ENCODE measurements at places on chromosomes 3 and 15.

- no peak for DNase-seq
Observed at GRCh38 chr3:117606866-117607265, 897.3 kb downstream of the TUSC7 start.

GRCh38 chr3:13872451-13872850, 7.4 kb downstream of the WNT7A start:
- no peak for DNase-seq

- no peak for DNase-seq
Observed at GRCh38 chr15:36525430-36525829, 54.0 kb upstream of the CDIN1 start.

GRCh38 chr3:139561959-139562676, 22.6 kb upstream of the RBP1 start:
- DNase-seq = no peak

DNA sequence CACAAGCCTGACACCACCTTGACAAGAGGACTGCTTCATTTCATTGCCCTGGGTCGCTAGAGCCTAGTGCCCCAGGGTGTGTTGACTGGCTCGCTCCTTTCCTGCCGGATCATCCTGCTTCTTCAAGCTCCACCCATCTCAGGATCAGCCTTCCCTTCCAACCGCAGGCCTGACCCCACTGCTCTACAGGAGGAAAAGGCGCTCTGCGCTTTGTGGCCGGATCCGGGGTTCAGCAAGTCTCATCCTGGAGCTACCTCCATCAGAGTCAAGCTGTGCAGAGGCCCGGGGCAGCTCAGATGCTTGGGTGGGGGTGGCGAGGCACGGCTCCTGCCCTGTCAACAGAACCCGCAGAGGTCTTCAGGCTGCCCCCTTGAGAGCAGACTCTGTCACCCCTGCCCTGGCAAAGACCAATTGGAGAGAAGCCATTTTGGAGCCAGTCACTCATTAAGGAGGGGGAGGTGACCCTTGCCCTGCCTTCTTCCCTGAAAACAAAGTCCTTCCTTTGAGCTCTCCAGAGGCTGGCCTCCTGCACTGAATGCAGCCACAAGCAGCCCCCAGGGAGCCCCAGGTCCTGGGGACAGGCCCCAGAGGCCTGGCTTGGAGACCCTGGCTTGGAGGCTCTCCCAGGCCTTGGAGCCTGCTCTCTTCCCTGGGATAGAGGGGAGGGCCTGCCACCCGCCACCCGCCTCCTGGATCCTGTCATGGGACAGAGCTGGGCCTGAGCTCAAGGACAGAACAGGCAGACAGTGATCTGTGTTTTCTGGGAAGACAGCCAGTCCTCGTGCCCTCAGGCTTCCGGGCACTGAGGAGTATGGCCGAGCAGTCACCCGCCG, 80.3 kb downstream of the CPN2 start:
- no peak for DNase-seq

DNA sequence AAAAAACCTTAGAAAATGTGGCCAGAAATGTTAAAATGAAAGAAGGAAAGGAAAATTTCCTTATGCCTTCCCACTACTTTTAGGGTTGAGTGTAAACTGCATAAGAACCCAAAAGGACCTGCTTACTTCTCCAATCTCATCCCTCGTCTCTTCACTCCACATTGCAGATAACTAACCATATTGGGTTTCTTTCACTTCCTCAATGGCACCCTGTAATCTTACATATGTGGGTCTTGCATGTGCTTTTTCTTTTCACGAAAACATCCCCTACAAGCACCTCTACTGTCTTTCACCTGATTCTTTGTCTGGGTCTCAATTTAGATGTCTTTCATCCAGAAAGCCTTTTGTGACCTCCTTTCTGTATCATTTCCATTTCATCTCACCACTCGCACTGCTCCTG, 23.1 kb downstream of the EOMES start:
- DNase-seq = no peak

DNA sequence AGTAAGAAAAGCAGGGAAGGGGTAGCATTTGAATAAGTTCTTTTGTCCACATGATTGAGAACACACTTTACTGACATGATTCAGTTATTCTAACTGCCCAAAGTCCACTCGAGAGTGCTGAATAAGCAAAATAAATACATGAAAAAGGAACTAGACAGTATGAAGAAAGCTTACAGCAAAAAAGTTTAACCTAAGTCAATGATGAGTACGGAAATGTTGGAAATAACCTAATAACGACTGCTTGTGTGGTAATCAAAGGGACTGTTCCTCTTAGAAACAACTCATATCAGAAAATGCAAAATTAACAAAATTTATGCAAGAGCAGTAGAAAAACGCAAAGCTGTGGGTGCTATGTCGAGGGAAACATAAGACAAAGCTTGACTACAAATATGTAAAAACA, 36.6 kb downstream of the DMXL2 start:
- no peak for DNase-seq

GRCh38 chr15:25094519-25094918, 139.7 kb downstream of the SNRPN start:
- DNase-seq = no peak

- DNase-seq = no peak
Observed at GRCh38 chr3:16618721-16619120, 13.5 kb upstream of the DAZL start.

GRCh38 chr3:142226474-142226873, 1.1 kb upstream of the GK5 start:
- DNase-seq = no peak

DNA sequence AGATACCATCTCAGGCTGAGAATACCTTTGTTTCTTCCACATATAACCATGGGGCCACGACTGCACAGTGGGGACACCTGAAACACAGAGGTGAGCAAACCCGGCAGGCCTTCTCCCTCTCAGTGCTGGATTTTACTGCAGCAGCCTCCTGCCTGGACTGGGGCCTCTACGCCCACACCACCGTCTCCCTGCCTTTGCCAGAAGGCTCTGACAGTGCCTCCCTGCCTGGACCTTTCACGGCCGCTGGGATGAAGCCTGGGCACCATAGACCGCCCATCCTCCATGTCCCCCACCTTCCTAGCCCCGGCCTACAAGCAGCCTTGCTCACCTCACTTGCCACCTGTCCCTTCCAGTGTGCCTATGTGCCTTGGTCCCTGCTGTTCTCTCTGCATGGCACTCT, 214.3 kb downstream of the NFKBIZ start:
- no peak for DNase-seq
